Left forelimb (tissue), 1 donor: ENCODE measurements at places on chromosomes 13 and 19.

GRCh38 chr19:43811837-43812236, 9.6 kb upstream of the LYPD5 start:
- DNase-seq, result no peak

DNA sequence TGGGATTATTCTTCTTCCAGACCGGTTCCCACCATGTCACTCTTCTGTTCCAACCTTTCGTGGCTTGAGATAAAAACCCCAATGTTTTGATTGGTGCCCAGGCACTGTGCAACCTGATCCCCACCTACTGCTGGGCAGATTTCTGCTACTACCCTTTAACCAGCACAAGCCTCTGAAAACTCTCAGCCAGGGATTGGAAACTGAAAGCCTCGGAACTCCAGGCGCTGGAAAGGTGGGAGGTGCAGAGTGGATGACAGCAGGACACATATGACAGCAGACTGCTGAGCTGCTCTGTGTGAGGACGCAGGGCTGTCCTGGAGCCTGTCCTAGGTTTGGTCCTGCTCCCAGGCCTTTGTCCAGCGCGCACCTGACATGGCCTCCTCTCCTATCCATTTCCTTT, 68.5 kb upstream of the GTF3A start:
- DNase-seq, result no peak

DNA sequence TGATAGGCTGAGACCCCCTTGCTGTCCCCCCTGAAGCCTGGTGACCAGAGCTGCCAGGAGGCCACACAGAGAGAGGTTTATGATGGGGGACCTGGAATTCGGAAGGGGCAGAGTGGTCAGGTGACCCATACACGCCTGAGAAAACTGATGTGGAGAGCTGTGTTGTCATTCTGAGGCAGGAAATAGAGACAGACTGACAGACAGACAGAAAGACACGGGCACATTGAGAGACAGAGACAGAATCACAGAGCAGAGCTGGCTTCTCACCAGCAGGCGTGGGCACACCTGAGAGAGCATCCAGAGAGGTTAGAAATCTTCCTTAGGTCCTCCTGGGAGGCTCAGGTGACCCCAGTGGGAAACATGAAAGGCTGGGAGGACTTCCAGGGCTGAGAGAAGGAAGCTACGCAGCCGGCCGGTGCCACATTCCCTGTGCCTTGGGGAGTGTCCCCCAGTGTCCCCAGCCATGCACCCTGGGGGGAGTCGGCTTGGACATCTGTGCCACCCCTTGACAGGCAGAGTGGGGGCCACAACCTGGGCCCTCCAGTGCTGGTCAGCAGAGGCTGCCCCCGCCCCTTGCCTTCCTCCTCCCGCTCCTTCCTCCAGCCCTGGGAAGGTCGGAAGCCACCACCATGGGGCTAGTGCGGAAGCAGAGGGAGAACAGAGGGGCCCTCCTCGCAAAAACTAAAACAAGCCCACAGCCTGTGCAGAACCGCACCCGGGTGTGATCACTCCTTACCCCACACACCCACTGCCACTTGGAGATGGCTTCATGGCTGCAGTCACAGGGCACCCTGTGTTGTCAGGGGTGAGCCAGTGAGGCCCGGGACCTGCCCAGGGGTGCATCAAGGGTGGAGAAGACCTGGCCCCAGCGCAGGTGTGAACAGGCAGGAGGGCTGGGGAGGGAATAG, 2.2 kb downstream of the FFAR1 start:
- DNase-seq, result peak; percentile 45

- DNase-seq, result no peak
Measured at GRCh38 chr19:11539495-11540365, 1.1 kb downstream of the CNN1 start.

DNA sequence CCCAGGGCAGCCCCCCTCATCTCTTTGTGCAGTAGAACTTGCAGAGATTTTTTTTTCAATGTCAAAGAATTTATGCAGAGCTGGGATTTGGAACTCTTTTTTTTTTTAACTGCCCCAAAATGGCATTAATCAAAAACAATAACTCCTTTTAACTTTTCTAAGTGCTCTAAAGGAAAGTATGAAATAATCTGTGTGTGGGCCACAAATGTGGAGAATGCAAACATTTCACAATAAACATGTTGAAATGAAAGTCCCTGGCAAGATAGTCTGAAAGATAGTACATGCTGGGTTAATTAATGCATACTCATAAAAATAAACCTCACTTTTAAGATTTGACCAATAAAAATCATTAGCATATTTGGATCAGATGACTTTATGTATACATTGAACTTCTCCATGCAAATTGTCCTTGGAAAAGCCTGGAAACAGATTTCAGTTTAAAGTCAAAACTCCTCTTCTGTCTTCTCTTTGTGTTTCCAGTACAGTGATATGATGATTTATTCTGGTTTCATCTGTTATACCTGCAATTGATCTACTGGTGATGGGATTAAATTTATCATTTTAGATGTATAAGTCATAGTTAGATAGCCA, 30.5 kb upstream of the ZNF536 start:
- no peak for DNase-seq

DNA sequence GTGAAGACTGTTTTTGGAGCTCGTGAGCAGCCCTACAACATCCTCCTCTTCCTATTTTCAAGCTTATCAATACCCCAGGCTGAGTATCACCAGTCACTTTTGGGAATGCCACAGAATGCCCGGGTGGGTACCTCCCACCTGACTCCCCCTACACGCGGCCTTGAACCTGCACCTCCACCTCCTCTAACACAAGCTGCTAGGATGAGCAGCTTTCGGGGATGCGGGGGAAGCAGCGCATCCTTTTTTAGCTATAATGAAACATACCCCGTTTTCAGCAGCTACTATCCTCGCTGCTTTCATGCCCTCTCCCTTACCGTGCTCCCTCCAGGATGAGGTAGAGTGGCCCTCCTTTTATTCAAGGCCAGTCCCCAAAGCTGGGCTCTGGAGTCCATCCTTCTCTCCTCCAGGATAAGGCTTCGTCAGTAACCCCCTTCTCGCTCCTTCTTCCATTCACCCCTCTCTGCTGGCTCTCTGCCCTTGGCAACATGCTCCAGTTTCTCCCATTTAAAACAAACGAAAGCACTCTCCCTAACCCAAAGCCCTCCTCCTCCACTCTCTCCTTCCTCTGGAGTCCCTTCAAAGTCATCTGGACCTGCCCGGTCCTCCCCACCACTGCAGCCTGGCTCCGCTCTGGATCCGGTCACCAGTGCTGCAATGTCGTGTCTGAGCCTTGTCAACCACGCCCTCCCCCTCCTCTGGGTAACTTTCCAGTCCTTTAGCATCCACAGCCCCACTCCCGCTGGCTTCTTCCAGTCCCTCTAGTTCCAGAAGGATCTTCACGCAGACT, 55.3 kb downstream of the STK24 start:
- no peak for DNase-seq

DNA sequence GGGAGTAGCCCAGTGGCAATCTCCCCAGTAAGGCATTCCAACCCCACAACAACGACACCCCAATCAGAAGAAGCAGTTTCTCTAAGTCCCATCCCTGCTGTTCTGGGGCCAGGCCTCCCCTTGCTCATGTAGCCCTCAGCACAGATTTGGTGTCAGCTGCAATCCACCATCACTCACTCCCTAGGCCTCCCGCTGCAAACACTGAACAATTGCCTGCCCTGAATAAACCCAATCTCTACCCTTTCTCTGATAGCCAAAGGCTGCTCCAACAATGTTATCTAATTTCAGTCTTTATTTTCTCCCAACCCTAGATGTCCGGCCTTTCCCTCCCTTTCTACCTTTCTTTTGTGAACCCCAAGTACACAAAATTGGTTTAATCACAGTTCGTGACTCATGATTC, 5.6 kb upstream of the SOX21 start:
- DNase-seq, result no peak

DNA sequence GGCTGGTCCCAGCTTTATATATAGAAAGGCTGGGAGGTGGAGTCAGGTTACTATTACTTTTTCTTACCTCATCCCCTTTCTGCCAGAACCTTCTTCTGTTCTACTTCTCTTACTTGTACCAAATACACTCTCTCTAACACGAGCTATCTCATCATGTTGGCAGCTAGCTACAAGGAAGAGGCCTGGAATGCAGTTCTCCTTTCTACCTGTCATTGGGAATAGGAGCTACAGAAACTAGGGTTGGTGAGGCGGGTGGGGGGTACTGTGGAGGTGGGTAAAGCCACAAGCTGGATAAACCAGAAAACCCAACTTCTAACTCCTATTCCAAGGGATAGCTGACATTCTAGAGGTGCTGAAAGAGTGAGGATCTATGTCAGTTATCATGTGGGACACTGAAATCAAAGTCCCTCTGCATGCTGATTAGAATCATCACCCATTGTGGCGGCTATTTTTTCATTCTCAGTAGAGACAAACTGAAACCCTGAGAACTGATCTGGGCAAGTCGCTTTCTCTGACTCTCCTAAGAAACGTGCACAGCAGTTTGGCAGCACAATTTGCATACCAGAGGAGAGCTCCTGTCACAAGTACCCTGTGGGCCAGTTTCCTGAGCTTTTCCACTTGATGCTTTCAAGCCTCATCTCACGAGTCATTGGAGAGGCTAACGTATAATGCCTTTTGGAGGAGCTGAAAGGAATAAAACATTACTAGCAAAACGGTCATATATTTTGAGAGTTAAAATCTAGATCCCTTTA, 358.1 kb downstream of the ENOX1 start:
- DNase-seq, result no peak

- no peak for DNase-seq
Measured at GRCh38 chr19:2224754-2225349, 11.3 kb downstream of the PLEKHJ1 start.

GRCh38 chr13:58884353-58885209, 1253.0 kb downstream of the PCDH17 start:
- no peak for DNase-seq

DNA sequence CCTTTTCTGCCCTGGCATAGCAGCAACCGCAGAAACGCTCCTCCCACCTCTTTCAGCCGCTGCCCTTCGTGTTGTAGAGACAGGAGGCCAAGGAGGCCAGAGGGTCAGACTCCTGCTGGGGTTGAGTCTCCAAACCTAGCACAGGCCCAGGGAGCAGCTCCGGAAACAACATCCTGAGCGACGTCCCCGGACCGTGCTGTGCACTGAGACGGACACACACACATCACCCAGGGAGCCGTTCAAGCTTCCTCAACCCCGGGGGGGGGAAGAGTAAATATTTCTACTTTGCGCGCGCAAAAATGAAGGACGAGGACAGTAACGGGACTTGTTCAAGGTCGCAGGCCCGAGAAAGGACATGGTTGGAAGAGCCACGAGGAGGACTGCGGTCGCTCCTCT, 657 bp downstream of the ZNF550 start:
- DNase-seq, result no peak

- no peak for DNase-seq
Measured at GRCh38 chr13:48875047-48875446, 100.7 kb upstream of the FNDC3A start.

DNA sequence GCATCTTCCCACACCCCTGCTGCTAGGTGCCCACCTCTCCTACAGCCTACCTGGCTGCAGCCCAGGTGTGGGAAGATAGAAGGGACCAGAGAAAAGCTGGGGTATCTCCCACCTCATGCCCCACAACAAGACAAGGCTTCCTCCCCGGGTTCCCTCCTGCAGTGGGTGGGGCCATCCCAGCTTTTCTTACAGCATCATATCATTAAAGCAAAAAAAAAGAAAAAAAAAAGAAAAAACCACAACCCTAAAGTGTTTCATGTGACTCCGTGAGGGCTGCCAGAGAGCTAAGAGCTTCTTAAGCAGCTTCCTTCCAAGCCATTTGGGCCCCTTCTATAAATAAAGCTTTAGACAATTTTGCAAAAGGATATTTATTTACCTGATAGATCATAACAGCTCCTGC, 455.4 kb upstream of the TSHZ3 start:
- DNase-seq, result no peak

DNA sequence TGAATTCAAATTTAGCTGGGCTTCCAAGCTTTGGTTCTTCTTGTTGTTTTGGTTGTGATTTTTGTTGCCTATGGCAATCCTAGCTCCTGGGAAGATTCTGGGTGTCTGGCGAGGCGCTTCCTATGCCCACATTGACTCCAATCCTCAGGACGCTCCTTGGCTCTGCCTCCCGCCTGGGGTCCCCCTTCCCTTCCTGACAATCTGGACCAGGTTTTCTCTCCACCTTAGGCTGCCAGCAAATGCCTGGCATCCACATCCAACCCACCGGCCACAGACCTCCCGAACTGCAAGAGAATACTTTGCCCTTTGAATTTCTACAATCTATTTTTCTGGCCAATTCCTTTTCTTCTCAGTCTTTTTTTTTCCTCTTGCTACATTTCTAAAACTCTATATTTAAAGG, 186.9 kb upstream of the UBL3 start:
- no peak for DNase-seq

- DNase-seq, result no peak
Measured at GRCh38 chr19:45110851-45111266, 17.9 kb downstream of the PPP1R37 start.

GRCh38 chr13:52925775-52926285, 77.4 kb upstream of the PCDH8 start:
- DNase-seq, result peak; percentile 69

- no peak for DNase-seq
Measured at GRCh38 chr19:17926044-17926443, 6.8 kb upstream of the CCDC124 start.

GRCh38 chr13:50375792-50376191, 360.5 kb downstream of the KCNRG start:
- DNase-seq, result no peak

GRCh38 chr19:30943101-30943843, 406.0 kb downstream of the TSHZ3 start:
- DNase-seq, result no peak

DNA sequence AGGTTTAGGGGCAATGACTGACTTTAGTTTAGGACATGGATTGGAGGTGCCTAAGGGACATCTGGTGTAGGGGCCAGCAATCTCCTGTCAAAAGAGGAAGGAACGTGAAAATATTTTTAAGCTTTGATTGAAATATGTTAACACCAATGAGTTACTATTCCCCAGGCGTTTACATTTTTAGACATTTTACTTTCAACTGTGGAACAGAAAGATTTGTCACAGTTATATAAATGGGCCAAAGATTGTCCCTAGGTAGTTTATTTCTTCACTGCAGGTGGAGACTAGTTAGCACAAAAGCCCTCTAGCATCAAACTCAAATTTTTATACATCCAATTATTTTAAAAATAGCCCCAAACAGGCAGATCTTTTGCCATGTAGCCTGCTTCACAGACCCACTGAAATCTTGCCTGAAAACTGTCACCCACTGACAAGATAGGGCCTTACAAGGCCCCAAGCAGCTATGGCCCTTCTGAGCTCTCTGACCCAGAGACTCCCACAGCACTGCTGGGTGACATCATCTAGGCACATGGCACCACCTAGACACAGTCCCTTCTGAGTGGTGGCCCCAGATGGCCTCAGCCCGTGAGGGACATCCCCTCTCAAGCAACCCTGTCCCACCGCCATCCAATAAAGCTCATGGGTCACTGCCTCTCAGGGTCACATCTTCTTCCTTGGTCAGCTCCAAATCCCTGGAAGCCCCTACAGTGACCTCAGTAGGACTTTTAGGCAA, 64.8 kb upstream of the DOCK9 start:
- DNase-seq, result no peak
